ENCODE measurements at places on chromosomes 12 and 14.
A peak's percentile ranks its signal among the peaks of the same experiment; 100 is the strongest.

DNA sequence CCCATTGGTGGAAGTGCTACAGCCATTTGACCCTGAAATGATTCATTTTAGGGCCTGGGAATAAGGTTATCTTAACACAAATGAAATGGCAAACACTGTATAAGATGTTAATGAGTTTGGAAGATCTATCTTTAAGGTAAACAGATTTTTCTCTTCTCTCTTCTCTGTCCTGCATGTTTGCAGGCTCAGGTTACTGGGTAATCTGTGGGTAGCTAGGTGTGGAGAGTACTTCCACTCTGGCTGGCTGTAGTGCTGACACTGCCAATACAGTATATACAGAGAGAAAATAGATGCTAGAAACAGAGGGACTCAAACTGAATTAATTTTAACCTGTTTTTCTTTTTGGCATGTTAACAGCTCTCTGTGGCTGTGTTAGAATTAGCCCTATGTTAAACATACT lies 84.6 kb downstream of the SLC38A6 start:
- no peak for DNase-seq

DNA sequence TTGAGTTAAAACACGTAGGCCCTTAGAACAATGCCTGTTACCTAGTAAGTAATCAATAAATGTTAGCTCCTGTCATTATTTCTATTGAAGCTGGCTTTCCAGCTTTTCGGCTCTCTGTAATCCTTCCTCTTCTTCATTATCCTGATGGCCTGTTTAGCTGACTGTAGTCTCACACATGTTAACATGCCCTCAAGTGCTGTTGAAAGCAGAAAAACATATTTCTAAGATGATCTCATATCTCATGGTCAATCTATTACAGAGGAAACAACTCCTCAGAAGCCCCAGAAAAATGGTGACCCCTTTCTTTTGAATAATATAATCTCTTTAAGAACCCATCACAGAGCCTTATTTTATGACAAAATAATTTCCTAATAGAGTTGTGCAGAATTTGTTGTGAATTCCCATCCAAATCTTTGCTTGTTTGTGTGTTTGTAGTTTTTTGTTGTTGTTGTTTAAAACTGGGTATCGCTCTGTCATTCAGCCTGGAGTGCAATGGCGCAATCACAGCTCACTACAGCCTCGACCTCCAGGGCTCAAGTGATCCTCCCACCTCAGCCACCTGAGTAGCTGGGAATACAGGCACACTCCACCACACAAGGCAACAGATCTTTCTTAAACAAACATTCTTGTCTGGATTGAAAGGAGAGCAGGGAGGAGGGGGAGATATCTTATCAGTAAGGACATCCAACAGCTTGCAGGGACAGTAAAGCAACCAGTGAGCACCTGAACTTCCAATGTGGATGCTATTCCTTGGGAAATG lies 242.5 kb upstream of the CAND1 start:
- no peak for DNase-seq

DNA sequence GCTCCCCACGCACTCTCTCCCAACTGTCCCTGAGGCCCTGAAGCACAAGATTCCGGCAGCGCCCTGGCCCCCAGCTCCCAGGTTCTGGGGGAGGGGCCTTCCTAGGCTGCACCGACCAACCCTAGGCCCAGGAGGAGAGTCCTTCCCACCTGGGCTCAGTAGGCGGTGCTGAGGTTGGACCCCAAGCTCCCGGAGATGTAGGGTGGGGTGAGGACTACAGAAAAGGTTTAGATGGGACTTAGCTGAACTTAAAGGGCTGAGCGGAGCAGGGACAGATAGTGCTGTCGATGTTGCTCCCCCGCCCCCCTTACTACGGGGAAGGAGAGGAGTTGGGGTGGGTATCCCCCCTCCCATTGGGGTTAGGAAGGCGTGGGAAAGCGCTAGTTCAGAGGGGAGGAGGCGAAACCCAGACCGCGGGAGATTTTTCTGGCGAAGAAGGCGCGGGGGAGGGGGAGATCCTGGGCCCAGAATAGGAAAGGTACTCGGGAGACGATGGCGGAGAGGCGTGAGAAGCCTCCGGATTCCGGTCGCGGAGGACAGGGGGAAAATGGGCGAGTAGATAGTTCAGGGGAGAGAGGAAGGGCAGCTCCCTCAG lies 4.2 kb upstream of the BAZ2A start:
- peak; percentile 31 for DNase-seq

GRCh38 chr12:113203852-113204760 lies 17.2 kb upstream of the TPCN1 start:
- no peak for DNase-seq

DNA sequence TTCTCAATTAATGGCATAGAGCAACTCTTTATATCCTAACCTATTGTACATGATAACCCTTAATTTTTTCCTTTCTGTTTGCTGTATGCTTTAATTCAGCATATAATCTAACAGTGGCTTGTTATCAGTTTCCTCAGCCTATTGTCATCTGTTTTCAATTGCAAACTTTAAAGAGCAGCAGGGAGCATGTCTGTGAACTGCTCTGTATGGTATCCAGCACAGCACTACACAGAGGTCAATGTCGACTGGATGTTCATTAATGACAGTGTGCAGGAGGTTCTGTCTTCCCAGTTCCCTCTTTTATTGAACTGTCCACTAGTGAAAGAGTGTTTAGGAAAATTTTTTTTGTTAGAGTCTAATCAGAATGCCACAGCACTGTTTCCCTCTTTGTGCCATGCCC lies 609.1 kb downstream of the SOX5 start:
- DNase-seq = no peak

DNA sequence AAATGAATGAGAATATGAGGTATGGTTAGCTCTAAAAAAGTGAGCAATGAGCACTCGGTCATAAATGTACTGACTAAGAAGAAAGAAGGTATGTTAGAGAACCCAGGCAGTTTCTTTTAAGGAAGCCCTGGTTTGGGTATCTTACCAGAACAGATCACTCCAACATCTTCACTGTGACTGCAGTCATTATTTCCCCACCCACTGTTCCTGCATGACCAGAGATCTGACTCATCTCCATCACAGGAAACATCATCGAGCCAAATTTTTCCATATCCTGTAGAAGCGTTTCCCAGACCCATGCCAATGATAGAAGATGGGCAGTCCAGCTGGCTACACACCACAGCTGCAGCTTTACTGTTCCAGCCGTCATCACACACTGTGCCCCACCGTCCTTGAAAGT lies 48.0 kb downstream of the CD163L1 start:
- no peak for DNase-seq
